LNCaP clone FGC (cell line): ENCODE measurements at places on chromosomes 6 and 20.

- DNase-seq, result peak; percentile 42
Measured at GRCh38 chr6:111982681-111983080, 71.2 kb upstream of the CCN6 start.

DNA sequence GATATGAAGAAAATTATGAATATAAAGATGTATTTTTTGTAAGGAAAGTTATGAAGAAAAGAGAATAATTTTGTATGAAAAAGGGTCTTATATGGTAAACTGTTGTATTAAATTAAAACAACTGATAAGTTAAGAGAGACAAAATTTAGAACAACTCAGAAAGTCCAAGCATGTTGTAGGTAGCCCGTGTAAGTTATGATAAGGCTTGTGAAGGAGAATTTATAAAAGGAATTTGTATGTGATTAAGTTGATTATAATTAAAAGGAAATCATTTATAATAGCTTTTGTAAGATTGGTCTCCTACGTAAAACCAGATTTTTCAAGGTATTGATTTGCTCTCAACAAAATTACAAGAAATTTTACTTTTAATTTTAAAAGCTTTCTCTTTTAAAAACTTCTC lies 1579.3 kb downstream of the HACE1 start:
- DNase-seq, result no peak

DNA sequence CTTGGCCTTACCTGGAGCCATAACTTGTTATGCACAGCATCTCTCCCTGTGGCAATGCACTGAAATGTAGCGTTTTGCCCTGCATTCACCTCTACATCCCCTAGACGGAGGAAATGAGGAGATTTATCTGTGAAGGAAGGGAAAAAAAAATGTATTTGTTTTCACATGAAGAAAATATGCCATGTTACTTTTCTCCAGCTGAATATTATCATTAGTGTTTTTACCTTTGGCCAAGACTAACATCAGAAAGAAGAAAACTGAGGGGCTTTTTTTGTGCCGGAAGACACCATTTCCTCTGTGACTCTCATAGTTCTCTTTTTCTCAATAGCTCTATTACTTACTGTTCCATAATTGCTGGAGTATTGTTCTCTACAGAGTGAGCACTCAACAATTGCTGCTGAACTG lies 280.4 kb downstream of the PTPRK start:
- no peak for DNase-seq

- DNase-seq, result no peak
Measured at GRCh38 chr20:49854190-49854875, 41.7 kb downstream of the SLC9A8 start.

- DNase-seq, result no peak
Measured at GRCh38 chr20:57819691-57820380, 110.0 kb upstream of the PMEPA1 start.

DNA sequence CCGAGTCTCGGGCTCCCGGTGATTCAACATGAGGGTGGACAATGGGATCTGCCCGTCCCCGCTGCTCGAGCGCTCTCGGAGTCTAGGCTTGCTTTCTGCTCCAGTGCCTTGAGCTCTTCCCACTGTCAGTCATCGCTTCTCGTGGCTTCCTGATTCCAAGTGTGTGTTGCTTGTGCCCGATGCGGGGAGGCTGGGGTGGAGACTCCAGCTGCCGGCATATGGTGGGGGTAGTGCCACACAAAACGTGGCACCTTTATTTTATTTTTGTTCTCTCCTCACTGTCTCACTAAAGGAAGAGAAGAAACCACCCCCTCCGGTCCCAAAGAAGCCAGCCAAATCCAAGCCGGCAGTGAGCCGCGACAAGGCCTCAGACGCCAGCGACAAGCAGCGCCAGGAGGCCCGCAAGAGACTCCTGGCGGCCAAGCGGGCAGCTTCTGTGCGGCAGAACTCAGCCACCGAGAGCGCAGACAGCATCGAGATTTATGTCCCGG lies 14.8 kb upstream of the MYL9 start:
- no peak for DNase-seq

DNA sequence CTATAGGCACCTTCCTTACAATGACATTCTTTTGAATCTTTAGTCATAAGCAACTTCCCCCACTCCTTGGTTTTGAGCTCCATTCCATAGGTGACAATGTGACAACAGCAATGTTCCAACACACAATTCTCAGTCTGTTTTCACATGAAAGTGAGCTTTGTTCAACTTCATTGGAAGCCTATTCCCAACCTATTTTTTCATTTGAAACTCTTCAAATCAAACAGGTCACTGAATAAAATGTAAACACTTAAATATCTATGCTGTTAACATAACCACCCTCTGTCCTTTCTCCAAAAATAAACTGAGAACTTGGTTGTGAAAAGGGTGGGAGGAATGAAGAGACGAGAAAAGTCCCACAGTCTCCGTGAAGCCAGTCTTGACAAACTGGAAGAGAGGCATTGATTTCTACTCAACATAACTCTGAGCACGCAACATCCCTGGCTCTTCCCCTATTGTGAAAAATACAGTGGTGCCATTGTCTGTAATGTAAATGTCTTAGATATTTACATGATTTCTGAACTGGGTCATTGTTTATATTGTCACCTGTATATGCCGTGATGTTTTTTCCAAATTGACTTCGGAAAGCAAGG lies 343.1 kb downstream of the TFAP2A start:
- no peak for DNase-seq
